ENCODE measurements at places on chromosomes 6 and 20.

DNA sequence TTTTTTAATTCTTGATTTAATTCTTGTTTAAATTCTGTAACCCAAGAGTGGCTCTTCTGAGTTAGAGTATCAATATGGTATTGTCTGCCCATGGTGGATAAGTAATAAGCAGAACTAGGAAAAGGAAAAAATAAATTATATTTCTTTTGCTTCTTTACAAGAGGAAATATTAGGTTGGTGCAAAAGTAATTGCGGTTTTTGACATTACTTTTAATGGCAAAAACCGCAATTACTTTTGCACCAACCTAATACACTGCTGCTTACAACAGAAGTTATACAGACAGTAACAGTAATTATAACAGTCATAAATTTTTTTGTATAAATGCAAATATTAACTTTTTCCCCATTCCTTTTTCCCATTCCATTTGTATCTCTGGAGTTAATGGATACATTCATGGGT lies 65.6 kb downstream of the HS3ST5 start:
- DNase-seq: no peak

GRCh38 chr6:96391776-96392360 lies 129.7 kb upstream of the UFL1 start:
- peak; percentile 71 for DNase-seq

DNA sequence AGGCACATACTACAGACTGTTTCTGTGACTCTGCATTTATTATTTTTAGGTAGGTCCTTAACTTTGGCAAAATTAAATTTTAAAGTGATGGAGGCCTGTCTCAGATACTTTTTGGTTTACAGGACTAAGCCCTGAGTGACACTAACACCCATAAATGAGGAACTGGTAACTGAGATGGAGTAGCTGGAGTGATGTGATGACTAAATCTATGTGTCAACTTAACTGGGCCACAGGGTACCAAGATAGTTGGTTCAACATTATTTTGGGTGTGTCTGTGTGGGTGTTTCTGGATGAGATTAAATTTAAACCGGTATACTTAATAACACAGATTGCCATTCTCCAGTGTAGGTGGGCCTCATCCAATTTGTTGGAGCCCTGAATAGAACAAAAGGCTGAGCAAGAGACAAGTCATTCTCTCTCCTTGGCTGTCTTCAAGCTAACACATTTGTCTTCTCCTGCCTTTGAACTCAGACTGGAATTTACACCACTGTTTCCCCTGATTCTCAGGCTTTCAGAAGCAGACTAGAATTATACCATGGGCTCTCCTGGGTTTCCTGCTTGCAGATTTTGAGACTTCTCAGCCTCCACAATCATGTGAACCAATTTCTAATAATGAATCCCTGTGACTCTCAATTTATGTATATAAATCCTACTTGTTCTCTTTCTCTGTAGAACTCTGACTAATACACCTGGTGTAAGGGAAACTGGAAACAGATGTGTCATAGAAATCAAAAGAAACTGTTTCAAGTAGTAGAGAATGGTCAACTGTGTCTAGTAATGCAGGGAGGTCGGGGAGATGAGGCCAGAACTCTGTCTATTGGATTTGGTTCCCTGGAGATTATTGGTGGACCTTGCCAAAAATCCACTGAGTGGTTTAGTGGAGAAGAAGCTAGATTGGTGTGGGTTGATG lies 579.2 kb downstream of the EPM2A start:
- no peak for DNase-seq

DNA sequence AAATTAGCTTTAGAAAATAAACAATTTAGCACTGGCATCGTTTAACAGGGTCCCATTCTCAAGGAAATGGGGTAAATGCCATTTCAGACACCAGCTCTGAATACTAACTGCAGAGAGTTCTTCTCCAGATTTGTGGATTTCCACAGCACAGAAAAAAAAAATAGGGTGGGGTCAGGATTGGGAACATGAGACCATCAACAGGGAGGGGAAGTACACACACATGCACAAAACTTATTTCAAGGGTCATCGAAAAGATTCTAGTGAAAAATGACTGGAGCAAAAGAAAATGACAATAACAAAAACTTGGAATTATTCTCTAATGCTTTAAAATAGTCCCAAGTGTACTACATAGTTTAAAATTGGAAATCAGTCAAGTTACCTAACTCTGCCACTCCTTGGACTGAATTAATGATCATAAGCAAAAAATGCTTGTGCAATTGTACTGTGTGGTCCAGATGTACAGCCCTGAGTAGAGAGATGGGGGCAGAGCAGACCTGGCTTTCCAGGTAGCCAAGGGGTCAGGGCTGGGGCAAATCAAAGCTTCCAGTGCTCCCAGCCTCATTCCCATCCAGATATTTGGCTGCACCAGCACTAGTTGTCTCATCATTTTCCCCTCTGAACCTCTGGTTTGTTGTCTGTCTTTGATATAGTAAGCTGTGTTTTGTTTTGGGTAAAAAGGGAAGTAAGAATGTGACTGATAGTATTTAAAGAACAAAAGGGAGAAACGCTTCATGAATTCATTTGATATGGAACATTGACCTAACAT lies 152.4 kb downstream of the SOBP start:
- no peak for DNase-seq

- no peak for DNase-seq
Measured at GRCh38 chr6:75788894-75789293, 39.9 kb downstream of the MYO6 start.

Measured in iPS DF 19.7 (cell line).